ENCODE measurements at places on chromosomes 3 and 15.
A peak's percentile ranks its signal among the peaks of the same experiment; 100 is the strongest.

DNA sequence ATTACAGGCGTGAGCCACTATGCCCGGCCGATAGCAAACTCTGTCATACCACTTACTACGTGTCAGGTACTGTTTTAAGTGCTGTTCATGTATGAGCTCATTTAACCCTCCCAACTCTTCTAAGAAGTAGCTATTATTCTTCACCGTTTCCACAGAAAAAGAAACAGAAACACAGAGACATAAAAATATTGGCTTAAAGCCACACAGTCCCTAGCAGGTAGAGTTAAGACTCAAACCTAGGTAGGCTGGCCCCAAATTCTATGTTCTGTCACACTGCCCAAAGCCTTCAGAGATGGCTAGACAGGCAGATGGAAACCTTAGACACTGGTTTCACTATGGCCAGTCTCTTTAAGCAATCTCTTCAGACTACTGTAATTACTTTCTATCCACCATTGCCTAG is 149.8 kb upstream of the KCNMB2 start:
- no peak for DNase-seq

- DNase-seq = no peak
Observed at GRCh38 chr3:119588112-119588511, 8.8 kb downstream of the ADPRH start.

DNA sequence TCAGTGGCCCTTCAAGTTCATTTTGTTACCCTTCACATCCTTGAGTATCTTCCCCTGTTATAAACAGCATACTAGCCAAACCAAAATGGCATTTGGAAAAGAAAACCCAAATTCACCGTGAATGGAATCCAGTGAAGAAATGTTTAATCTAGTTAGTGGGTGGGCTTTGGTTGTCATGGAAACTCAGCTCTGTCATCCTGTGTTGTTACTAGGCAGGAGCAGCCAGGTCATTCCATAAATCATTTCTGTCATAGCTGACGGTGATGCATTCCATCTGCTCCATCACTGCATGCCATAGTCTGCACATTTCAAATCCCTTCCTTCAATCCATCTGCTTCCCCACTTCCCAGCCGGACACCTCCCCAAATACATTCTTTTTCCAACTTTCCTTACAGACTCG is 140.4 kb upstream of the CGNL1 start:
- no peak for DNase-seq

- DNase-seq = no peak
Observed at GRCh38 chr15:68668926-68669600, 90.3 kb downstream of the CORO2B start.

DNA sequence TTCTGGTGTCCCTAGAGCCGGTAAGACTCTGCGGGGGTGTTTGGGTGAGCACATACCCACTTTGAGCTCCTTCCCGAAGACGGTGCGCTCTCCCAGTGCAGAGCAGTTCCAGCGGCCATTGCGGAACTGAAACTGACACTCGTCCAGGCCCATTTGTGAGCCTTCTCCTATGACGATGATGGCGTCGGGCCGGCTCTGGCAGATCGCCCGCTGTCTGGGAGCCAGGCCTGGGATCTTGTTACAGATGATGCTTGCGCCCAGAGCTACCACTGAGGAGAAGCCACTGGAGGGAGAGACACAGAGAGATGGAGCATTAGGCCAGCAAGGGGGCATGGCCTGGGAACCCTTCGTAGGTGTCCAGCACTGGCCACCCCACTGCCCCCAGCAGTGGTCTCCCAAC is 5.0 kb downstream of the WNT7A start:
- DNase-seq = no peak

DNA sequence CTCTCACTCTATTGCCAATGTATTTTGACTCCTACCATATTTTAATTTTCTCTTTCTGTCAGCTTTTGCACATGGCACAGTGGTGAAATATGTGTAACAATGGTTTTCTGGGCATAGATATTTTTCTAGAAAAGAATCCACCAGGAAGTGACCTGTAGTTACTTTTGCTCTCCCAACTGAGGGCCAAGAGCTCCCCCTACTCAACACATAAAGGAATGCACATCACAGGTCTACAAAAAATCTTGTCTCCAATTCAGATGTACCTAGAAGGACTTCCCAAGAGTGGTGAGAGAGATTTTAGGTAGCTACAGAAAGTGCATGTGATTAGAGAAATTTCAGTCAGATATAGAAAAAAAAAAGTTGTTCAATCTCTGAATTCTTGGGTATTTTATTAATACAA is 15.6 kb downstream of the CPA3 start:
- DNase-seq = no peak

DNA sequence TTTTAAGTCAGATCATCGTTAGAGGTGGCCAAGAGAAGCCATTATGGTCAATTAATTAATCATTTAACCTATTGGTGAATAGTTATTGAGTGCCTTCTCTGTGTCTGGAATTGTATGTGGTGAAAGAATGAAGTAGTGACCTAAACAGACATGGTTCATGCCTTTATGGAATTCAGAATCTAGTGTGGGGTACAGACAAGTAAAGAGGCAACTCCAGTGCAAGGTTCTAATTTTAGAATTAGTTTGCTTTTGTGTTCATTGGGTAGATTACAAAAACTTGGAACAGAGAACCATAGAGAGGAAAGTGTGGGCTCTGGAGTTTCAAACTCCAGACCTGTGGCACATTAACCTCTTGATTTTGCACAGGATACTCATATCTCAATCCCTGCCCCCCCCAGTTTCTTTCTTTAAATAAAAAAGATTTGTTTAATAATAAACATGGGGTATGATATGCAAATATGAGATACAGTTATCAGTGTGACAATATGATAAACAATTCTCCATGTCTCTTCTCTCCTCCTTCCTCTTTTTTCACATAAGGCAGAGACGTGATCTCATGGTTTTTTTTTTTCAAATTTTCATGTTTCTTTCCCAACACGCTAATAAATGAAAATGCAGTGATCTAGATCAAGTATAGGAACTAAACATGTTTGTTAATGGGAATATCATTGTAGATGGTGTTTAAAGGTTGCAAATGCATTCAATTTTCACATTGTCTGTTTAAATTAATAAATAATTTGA is 117.9 kb downstream of the MITF start:
- DNase-seq = no peak

- no peak for DNase-seq
Observed at GRCh38 chr3:143627336-143627735, 220.9 kb downstream of the SLC9A9 start.

DNA sequence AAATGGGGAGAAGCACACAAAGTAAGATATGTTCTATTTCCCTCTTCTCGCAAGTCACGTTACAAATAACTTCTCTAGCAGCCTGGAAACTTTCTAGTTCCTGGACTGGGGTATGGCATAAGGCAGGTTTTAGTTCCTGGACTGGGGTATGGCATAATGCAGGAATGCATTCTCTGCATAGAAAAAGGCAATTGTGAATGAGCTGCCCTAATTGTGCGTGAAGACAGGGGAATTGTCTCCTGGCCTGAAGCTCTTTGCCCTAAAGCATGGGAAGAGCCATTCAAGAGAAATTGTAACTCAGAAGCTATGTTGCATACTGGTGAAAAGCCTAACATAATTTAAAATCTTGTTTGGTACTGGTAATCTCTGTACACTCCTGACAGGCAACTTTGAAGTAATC is 54.3 kb upstream of the CBLB start:
- DNase-seq = no peak

- no peak for DNase-seq
Observed at GRCh38 chr3:3101660-3102458, 8.3 kb downstream of the IL5RA start.

DNA sequence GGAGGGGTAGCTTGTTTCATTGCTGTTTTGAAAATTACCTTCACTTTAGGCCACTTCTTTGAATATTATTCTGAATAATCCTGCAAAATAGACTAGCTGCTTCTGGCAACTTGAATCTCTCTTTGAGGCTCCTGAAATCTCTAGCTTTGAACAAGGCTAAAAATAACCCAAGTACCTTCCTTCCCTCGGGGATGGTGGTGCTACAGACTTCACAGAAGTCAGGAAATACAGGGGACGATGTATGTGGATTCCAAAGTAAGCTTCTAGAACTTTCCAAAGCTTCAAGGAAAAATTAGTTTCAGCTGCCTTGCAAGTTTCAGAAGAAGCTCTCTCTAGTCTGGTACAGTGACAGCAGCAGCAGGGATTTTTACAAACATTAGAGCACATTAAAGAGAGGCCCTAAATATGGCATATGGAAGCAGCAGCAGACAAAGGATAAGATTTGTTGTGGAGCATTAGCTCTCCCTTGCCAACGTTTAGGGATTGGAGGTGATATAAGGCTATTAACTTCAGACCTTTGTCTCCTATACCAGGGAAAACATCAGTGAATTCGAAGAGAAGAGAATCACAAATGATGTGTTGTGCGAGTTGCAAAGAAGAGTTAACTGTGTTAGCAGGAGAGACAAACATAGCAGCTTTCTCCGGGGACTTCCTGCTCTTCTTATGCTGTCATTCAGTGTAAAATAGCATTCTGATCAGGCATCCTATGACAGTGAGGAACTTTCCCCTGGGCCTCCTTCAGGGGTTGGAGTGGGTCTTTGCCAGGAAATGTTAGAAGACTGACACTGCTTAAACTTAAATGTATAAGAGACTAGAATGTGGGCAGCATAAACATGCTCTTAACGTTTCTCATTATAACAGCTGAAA is 783.0 kb upstream of the ARPP21 start:
- no peak for DNase-seq

- peak; percentile 38 for DNase-seq
Observed at GRCh38 chr3:197456261-197457091, 99.3 kb downstream of the BDH1 start.

DNA sequence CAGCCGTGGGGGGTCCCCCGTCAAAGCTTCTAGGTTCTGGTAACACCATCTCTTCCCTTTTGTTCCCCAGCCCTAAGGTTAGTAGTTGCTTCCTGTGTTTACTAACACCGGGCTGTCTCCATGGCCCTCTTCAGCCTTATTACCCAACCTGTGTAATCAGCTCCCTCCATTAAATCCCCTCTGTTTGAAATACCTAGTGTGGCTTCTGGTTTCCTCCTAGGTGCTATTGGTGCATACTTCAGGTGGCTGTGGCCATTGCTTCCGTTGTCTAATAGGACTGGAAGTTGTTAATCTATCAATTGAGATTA is 35.3 kb downstream of the MOBP start:
- DNase-seq = no peak

DNA sequence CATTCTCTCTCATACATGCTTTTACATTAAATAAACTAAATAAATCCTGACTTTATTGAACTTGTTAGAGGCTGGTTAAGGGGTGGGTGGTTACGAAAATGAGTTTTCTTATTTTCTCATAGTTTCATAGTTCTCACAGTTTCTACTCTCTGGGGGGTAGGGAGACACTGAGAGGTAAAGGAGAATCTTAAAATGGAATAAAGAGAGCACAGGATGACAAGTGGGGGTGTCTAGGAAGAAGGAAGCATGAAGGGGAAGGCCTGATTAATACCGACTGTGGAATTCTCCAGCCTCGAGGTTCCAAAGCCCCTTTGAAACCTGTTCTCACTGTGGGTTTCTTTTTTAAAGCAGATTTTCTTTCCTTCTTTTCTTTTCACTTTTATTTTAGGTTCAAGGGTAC is 66.4 kb upstream of the TRA2B start:
- no peak for DNase-seq

DNA sequence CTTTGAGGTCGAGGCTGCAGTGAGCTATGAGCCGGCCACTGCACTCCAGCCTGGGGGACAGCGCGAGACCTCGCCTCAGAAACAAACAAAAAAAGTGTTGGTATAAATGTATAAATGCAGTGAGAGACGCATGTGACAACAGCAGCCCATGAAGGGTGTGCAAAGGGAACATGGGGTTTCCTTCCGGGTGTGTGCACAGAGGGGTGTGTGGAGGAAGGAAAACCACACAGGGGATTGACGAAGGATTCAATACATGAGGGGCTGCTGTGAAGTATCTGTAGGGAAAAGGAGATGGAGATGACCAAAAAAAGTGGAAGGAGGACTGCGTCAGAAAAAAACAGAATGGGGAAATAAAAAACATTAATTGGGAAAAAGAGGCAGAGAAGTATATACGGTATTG is 1.1 kb downstream of the MTFMT start:
- DNase-seq = peak; percentile 13

GRCh38 chr3:172356427-172356826 is 91.8 kb downstream of the GHSR start:
- no peak for DNase-seq

GRCh38 chr15:56759450-56759845 is 26.1 kb upstream of the ZNF280D start:
- no peak for DNase-seq

- DNase-seq = no peak
Observed at GRCh38 chr15:82313446-82313845, 35.8 kb downstream of the GOLGA6L10 start.

DNA sequence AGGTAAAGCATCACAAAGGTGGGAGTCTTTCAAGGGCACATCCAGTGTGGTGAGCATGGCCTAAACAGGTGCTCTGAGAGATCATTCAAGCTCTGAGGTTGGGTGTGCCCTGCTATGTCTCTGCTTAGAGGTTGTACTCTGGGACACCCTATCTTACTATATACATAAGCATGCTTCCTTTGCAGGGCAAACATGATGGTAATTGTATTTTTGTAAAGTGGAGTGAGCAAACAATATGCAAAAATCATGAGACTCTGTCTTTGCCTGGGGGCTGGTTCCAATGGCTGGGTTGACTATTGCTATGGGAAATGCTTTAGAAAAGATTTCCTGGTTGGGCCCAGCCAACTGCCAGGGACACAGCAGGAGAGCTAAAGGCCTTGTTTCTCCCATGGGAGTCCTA is 315.1 kb upstream of the TLE3 start:
- DNase-seq = no peak

- no peak for DNase-seq
Observed at GRCh38 chr15:90872486-90873184, 4.2 kb downstream of the FURIN start.

- no peak for DNase-seq
Observed at GRCh38 chr15:92178911-92179310, 214.8 kb upstream of the ST8SIA2 start.

GRCh38 chr15:75671730-75672602 is 24.3 kb downstream of the SNX33 start:
- no peak for DNase-seq

All from CD4-positive, alpha-beta T cell treated with Interleukin-21 for 1 hour (primary cell).